ENCODE measurements at places on chromosomes 3 and 15.

DNA sequence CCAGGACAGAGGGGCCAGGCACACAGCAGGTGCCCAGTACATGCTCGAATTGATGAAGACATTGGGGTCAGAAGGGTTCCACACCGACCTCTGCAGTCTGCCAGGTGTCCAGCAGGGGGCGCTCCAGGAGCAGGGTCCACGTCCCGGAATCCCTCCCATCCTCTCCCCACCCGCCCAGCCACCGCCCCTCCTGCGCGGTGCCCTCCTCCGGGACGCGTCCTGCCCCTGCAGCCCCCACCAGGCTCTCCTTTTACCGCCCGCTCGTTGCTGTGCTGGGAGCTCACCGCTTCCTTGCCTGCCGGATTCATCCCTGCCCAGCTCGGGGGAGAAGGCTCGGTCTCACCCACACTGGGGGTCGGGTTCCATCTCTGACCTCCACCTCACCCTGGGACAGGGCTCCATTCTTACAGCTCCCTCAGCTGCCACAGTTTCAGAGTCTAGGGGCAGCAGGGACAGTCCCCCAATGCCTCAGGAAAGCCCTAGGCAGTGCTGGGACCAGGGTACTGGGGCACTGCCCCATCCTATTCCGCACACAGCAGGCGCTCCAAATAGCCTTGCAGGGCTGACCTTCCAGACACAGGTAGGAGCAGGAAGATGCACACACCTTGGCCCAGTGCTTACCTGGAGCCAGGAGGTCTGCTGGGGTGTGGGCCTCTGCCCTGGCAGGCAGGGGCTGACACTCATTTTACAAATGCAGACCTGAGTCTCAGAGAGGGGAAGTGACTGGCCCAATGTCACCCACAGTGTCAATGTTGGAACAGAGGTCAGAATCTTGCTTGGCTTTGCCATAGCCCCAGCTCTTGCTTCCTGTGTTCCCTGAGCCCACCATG is 31.0 kb downstream of the GRIP2 start:
- DNase-seq: peak; percentile 88

DNA sequence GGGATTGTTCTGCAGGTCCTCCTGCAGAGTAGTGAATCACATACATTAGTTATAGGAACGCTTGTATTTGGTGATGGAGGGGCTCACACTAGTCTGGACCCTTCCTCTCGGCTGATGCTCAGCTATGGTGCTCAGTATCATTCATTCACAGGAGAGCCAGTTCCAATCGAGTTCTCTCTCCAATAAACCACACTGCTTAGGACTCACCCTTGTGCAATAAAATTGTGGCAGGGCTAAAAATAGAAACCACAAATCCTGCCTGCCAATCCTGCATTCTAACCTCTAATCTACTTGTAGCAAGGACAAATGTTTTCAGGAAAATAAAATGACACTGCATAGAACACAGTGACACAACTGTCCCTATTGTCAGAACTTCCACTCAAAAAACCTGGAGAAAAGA is 138.4 kb upstream of the TBL1XR1 start:
- DNase-seq: no peak

DNA sequence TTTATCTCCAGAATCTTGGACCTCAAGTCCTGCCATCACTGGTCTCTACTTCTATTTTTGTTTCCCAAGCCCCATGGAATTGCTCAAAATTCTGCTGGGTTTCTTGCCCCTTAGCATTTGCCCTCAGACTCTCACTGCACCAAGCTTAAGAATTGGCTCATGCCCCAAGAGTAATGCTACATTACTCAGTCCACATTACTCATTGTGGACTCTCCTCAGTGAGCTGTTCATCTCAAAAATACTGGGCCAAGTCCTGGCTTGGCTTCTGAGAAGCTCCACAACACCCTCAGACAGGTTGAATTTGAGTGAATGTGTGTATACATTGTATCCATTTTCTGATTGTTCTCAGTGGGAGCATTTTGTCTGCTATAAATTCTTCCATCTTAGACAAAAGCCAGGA is 364.4 kb upstream of the ARHGEF26 start:
- no peak for DNase-seq

- DNase-seq: no peak
Observed at GRCh38 chr15:38085931-38086568, 151.6 kb downstream of the TMCO5A start.

GRCh38 chr3:129688271-129688895 is 81.9 kb upstream of the PLXND1 start:
- peak; percentile 91 for DNase-seq

DNA sequence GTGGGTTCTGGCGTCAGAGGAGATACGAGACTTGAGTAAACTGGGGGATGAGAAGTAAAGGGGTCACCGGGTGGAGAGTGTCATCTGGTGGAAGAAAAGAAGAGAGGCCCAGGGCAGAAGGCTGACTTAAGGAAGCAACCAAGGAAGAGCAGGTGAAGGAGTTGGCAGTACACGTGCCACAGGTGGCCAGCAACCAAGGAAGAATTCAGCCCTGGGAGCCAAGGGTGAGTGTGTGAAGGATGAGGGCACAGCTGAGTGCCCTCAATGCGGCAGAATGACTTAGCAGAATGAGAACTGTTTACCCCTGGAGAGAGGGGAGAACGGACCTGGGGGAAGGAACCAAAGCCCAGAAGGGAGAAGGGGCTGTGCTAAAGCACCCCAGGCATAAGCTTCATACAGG is 71.3 kb downstream of the WHAMM start:
- DNase-seq: no peak

DNA sequence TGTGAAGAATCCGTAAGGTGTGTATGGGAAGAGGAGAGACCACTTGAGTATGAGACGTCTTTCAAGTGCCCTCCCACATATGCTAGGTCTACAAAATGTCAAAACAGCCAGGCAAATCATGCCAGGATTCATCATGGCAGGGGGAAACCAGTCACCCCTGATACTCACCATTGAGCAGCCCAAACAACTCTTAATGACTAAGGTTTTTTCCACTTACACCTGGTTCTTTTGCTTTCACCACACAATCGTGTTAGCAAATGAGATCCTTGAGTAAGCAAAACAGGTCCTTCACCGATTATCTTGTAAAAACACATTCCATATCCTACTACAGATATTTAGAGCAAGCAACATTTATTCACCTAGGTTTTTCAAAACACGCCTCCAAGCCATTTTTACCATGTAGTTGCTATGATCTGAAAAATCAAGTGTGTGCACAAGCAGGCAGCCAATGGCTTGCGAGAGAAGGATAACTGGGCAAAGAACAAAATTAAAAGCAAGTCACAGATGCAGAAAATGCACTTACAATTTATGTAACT is 177.5 kb upstream of the LPP start:
- no peak for DNase-seq

- no peak for DNase-seq
Observed at GRCh38 chr3:104428337-104428925, 938.3 kb upstream of the ALCAM start.

DNA sequence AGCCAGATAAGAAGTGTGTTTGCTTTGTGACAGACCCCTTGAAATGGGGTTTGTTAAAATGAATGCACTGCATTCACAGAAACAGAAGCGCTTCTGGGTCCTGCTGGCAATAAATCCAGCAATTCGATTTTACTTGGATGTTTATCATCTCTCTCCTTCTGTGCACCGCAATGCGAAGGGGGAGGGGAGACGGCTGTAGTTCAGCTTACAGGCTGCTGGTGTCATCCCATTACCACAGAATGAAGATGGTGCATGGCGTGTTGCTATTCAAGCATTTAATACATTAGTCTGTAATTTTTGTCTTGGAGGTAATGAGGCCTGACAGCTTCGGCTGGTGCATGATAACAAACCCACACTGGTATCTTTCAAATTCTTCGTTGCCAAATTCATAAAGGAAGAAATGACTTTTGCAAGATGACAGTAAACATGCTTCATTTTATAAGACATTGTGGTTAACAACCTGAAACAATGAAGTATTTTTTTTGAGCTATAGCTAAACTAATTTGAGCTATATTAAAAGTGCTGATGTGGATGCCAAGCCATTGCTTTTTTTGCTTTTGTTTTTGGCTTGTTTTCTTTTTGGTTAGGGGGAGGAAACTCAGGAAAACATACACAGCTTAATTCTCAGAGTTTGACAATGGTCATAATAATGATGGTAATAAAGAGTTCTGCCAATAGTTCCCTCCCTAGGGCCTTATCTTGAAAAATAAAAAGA is 418.3 kb downstream of the OTOL1 start:
- DNase-seq: peak; percentile 54

GRCh38 chr3:55860049-55860721 is 373.1 kb upstream of the WNT5A start:
- no peak for DNase-seq

DNA sequence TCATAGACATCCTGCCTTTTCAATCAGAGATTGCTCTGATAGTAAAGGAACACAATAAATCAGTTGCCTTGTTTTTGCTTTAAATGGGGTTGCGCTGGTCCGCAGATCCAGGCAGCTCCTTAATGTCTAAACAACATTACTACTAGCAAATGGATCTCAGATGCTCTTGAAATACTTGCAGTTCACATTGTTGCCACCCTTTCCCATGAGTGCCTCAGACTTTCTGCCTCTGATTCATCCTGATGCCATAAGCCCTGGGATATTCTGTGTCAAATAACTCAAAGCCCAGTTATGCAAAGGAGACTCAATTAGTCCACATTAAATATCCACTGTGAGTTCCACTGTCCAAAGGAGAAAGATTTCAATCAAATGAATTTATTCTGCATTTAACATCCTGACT is 196.7 kb downstream of the PLCH1 start:
- DNase-seq: no peak

- no peak for DNase-seq
Observed at GRCh38 chr15:49185473-49185872, 15.4 kb downstream of the GALK2 start.

- DNase-seq: no peak
Observed at GRCh38 chr3:152457500-152458375, 189.0 kb downstream of the MBNL1 start.

DNA sequence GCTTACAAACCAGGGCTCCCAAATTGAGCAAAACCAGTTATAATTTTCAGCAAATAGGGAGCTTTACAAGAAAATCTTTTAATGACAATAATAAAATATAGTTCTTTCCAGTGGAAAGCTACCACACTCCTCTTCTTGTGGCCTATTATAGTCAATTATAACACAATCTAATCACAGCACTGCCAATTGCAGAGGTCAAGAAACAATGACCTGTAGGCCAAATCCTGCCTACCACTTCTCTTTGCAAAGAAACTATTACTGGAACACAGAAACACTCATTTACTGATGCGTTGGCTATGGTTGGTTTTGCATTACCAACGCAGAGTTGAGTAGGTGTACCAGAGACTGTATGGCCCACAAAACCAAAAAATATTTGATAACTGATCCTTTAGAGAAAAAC is 110.5 kb downstream of the WDR72 start:
- no peak for DNase-seq

DNA sequence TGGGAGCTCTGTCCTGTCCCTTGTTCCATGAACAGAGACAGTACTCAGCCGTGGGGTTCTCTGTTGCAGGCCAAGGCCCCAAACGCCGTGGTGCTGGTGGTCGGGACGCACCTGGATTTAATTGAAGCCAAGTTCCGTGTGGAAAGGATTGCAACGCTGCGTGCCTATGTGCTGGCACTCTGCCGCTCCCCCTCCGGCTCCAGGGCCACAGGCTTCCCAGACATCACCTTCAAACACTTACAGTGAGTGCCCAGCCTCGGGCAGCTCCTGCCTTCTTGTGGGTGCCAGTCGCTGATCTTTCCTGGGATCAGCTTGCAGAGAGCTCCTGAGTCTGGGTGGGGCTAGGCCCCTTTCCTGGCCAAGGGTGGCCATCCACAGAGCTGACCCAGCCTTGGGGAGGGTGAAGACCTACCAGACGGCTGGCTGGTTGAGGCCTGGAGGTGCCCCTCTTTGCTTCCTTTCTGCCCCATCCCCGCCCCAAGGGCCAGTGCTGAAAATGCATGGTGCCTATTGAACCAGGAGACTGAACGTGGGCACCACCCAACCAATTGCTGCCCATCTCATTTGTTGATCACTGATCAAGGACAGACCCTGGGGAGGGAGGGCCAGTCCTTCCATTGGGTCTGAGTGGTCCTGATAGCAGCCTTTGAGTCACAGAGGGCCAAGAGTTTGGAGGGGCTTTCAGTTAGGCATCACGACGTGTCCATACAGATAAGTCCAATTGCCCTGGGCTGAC is 106.9 kb downstream of the LRRK1 start:
- DNase-seq: peak; percentile 13

DNA sequence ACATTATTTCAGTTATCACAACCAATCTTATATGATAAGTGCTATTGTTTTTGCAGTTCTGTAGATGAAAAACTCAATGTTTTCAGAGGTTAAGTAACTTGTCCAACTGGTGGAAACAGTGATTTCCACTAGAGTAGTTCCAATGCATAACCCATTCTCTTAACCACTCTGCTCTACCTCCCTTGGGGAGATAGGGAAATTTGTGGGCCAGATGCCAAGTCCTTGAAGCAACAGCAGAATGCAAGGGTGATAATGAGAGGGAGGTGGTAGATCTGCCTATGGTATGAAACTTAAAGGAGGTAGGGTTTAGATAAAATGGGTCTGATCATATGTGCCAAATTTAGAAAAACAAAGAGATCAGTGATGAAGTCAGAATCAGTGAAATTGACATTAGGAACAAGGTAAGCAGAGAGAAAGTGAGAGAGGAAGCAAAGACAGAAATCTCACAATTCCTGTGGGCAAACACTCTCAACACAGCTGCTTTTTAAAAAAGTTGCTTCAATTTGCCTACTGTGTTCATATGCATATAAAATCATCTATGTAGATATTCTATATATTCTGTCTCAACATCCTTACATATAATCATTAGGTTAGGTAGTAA is 50.5 kb upstream of the UBP1 start:
- DNase-seq: no peak

DNA sequence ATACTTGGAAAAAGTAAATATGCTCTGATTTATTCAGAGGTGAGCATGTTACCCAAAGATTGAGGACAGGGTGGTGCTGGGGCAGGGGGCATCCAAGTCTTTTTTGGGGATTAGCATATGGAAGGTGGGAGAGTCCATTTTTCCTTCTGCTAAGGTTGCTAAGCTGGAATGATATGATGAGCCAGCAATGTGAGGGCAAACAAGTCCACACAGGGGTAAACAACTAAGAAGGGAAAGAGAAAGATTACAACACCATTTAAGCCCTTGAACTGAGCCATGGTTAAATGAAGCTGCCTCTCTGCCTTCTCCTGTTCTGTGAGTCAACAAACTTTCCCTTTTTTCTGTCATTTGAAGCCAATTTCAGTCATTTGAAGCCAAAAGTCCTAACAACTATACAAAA is 89.0 kb downstream of the RPL22L1 start:
- DNase-seq: no peak

- DNase-seq: no peak
Observed at GRCh38 chr3:43612419-43612818, 9.4 kb downstream of the ANO10 start.

GRCh38 chr15:91887321-91887720 is 33.8 kb downstream of the SLCO3A1 start:
- peak; percentile 54 for DNase-seq

- no peak for DNase-seq
Observed at GRCh38 chr3:55202326-55202725, 274.5 kb upstream of the LRTM1 start.

DNA sequence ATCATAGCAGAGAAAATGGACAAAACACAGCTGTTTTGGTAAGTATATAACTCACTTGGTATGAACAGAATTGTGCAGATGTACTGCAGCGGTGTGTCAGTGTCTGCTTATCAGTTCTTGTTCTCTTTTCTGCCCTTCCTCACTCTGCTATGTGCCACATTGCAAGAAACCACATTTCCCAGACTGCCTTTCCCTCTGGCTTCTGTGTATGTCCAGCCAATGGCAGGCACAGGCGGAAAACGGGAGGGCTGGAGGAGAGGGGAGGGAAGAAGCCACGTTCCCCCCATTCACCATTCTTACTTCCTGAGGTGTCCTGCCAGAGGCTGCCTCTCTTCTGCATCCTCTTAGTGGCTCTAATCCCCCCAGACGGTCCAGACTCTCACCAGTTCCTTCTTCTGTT is 15.4 kb downstream of the HHLA2 start:
- no peak for DNase-seq
